ENCODE measurements at places on chromosomes 16 and 17.

DNA sequence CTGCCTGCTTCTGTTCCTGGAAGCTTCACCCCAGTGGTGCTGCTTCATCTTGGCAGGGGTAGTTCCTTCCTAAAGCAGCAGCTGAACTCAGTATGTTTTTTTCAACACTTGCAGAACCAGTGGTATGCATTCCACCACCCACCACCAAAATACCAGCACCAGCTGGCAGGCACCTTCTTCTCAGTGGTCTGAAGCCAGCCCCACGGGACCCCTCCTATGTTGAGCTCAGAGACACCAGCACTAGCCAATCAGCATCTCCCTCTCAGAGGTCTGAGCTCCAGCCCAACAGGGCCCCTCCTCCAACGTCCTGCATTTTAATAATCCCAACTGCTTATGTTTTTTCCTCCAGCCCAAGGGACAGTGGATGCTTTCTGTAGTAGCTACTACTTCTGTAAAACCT is 299.6 kb upstream of the CCL2 start:
- no peaks in the 10 kb centered on the region for H3K36me3 ChIP-seq
- no peaks in the 10 kb centered on the region for H3K4me1 ChIP-seq
- H3K27me3 ChIP-seq = peaks cover 35% of the 10 kb centered on the region
- no peak overlapping the region for H3K4me3 ChIP-seq

DNA sequence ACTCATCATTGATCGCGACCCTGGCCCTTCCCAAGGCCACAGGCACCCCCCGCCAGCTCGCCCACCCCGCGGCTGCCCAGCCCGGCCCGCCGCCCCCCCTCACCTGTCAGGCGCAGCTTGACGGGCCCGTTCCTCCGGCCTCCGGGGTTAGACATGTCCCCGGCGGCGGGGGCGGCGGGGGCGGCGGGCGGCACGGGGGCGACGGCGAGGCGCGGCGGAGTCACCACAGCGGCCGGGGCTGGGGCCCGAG is 456 bp downstream of the SMURF2 start:
- no peak for DNase-seq
- H3K27me3 ChIP-seq = no peaks in the 10 kb centered on the region
- H3K36me3 ChIP-seq = peaks cover 11% of the 10 kb centered on the region
- peak overlapping the region; percentile 97 for H3K4me3 ChIP-seq

GRCh38 chr17:51767287-51767686 is 391.2 kb downstream of the CA10 start:
- H3K4me3 ChIP-seq = no peak overlapping the region
- H3K4me1 ChIP-seq = no peaks in the 10 kb centered on the region
- no peaks in the 10 kb centered on the region for H3K36me3 ChIP-seq
- no peak overlapping the region for H3K27ac ChIP-seq
- peaks cover 42% of the 10 kb centered on the region for H3K27me3 ChIP-seq

GRCh38 chr16:74305281-74305680 is 8.7 kb downstream of the PSMD7 start:
- no peak for DNase-seq
- peaks cover 14% of the 10 kb centered on the region for H3K4me1 ChIP-seq
- no peak overlapping the region for H3K4me3 ChIP-seq

- no peak overlapping the region for H3K27ac ChIP-seq
- peaks cover 11% of the 10 kb centered on the region for H3K27me3 ChIP-seq
- DNase-seq = no peak
- H3K4me3 ChIP-seq = no peak overlapping the region
- H3K36me3 ChIP-seq = no peaks in the 10 kb centered on the region
Observed at GRCh38 chr16:74226338-74226954, 70.2 kb upstream of the PSMD7 start.

GRCh38 chr16:64138006-64138405 is 983.9 kb downstream of the CDH11 start:
- no peaks in the 10 kb centered on the region for H3K4me1 ChIP-seq
- no peaks in the 10 kb centered on the region for H3K27me3 ChIP-seq
- no peak overlapping the region for H3K4me3 ChIP-seq
- no peaks in the 10 kb centered on the region for H3K36me3 ChIP-seq
- no peak overlapping the region for H3K27ac ChIP-seq

DNA sequence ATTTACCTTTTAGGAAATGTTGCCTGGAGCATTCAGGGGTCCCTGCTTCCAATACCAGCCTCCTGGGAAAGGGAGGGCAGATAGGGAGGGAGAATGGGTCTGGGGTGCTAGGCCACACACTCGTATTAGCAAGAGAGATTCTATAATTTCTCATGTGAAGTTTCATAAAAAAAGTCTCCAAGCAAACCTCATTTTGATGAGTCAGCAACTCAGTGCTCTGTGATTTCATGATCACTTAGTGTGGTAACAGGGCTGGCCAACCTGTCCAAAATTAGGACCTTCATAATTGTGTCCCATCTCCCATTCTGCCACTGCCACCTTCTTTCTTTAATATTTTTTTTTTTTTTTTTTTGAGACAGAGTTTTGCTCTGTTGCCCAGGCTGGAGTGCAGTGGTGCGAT is 41.4 kb downstream of the IGF2BP1 start:
- H3K27me3 ChIP-seq = peaks cover 4% of the 10 kb centered on the region
- no peak overlapping the region for H3K27ac ChIP-seq
- no peak for DNase-seq
- H3K4me1 ChIP-seq = no peaks in the 10 kb centered on the region
- no peak overlapping the region for H3K4me3 ChIP-seq

DNA sequence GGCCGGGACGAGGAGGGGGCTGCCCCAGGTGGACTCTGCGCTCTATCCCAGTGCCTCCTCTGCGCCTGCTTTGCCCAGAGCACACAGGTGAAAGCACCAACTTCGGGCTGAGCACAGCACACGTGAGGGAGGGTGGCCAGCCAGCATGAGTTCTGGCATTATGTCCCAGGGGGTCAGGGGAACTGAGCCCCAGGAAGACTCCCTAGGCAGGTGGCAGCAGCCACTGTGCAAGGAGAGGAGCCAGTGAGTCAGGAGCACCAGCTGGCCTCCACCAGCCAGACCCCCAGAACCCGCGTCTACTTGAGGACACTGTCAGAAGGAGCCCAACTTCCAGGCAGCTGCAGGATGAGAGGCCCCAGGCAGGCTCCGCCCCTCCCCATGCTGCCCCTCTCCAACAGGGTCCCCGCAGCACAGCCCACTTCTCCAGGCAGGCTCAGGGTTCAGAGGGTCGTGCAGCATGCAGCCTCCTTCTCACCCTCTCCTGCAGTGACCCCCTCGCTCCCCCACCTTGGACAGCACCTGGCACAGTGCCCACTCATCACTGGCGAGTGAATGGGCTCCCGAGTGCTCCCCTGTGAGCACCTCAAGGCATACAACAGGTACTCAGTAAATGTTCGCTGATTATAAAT is 44.2 kb upstream of the RASD1 start:
- DNase-seq = no peak
- H3K36me3 ChIP-seq = no peaks in the 10 kb centered on the region
- H3K4me1 ChIP-seq = no peaks in the 10 kb centered on the region
- no peak overlapping the region for H3K27ac ChIP-seq

DNA sequence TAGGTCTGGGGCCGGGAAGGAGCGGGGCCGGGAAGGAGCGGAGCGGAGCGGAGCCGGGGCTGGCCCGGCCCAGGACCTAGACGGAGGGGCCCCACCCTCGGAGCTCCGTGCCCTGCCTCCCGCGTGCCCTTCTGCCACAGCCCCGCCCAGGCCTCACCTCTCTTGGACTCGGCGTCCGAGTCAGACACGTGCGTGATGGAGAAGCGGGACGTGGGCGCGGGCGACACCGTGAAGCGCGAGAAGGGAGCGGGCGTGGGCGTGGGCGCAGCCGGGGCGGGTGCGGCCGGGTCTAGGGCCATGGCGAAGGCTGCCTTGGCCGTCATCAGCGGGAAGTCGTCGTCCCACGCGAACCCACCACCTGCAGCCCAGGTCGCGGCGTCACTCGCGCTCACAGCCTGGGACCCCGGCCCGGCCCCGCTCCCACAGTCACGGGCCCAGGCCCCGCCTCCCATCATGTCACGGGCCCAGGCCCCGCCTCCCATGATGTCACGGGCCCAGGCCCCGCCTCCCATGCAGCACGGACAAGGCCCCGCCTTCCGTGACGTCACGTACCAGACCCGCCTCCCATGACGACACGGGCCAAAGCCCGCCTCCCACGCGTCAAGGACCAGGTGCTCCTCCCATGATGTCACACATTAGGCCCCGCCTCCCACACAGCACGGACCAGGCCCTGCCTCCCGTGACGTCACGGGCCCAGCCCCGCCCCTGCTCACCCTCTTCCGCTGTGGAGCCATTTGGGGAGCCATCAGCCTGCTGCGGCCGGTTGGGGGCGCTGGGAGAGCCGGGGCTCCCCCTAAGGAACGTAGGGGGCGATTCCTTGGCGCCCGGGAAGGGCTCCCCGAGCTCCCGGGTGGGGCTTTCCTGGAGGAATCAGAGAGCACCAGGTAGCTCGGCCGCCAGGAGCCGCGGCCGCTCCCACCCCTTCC is 45.8 kb upstream of the PVALEF start:
- peak overlapping the region; percentile 36 for H3K4me3 ChIP-seq
- H3K4me1 ChIP-seq = peaks cover 2% of the 10 kb centered on the region
- no peaks in the 10 kb centered on the region for H3K27me3 ChIP-seq
- peak; percentile 90 for DNase-seq
- no peaks in the 10 kb centered on the region for H3K36me3 ChIP-seq

DNA sequence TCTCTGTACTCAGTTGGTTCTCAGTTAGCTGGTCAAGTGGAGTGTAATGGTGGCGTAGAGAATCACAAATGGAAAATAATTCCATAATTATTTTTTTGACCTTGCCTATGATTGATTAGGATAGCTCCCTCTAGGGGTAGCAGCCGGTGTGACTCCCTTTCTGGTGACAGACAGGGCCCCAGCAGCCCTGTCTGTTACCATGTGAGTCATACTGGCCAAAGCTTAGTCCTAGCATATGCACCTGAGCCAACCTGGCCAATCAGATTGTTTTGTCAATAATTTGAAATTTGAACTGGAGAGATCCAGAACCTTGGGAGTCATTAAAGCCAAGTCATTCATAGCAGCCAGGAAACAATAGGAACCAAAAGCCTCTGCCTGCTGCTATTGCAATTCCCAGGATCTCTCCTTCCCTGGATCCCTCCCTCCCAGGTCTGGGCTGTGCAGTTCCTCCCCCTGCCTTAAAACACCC is 5.6 kb downstream of the PNPO start:
- H3K27ac ChIP-seq = peak overlapping the region; percentile 74
- peak; percentile 79 for DNase-seq
- H3K36me3 ChIP-seq = peaks cover 85% of the 10 kb centered on the region
- peaks cover 69% of the 10 kb centered on the region for H3K4me1 ChIP-seq

DNA sequence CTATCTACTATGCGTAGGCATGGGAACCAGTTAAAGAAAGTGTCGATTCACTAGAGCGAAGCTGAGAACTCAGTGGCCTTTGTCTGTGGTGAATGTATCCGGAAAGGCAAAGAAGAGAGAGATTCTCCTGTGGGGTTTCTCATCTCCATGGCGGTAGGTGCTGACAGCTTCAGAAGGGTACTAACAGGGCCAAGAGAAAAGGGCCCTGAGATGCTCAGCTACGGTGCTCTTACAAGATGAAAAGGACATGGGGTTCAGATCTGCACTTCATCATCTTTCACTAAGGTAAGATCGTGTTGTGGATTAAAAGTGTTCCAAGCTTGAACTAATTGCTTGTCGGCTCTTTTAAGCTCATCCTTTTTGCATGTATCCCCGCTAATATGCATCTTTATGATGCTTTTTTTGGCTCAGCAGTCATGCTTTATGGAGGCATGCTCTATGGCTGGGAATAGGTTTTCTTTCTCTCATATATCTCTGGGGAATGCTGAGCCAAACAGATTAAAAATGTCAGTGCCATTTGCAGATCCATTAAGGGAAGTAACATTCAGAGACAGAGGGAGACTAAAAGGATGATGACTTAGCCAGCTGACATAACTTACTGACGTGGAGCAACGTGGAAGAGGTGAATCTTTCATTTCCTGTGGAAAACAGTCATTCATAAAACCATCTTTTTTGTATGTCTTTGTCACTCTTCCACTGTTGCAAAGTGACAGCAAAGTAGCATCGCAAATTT is 29.9 kb downstream of the KCNJ16 start:
- peaks cover 4% of the 10 kb centered on the region for H3K27me3 ChIP-seq
- DNase-seq = no peak

DNA sequence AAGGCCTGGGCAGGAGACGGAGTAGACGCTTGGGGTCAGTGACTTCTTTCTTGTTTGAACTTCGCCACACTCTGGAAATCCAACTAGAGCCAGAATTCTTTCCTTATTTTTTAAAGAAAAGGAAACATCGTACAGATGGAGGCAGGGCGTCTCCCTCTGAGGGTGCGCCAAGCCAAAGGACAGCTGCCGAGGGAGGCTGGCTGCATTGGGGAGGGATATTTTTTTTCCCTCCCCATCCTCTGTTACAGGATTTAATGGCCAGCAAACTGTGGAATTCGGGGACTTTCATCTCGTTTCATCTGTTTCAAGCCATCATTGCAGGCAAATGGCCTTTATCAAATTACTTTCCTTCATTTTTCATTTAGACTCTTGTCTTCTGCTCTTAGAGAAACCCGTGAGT is 15.9 kb downstream of the CDK5R1 start:
- no peaks in the 10 kb centered on the region for H3K27me3 ChIP-seq
- no peaks in the 10 kb centered on the region for H3K36me3 ChIP-seq
- peak overlapping the region; percentile 92 for H3K27ac ChIP-seq

DNA sequence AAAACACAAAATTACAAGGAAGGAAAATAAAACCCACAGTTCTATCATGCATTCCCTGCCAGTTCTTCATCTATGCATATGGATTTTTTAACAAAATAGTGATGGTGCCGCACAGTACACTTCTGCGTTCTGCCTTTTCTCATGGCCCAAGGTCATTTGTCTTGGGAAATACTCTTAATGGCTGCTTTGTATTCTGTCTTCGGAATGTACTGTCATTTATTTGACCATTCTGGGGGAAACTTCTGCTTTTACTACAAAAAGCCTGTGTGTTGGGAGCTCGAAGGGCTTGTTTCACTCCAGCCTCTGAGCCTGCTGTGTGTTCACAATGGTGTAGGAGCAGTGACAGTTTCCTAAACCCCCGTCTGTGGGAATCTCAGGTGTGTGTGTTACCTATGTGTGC is 82.8 kb upstream of the SEC14L1 start:
- H3K4me3 ChIP-seq = no peak overlapping the region
- no peak for DNase-seq
- H3K4me1 ChIP-seq = peaks cover 1% of the 10 kb centered on the region
- H3K27ac ChIP-seq = no peak overlapping the region

DNA sequence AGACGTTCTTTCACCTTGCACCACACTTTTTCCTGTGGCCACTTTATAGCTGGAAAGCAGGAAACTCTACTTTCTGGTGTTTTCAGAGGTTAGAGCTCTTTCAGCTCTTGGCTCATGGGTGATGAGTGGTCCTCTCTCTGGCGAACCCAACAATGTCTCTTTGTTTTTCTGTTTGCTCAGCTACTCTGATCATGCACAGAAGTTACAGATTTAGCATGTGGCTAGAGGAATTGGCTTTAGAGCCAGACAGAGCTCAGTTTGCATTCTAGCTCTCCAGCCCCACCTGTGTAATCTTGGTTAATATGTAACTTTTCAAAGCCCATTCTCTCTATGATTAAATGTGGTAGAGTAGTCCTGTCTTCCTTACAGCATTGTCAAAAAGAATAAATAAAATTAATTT is 225.2 kb downstream of the HAPSTR1 start:
- DNase-seq = no peak
- no peak overlapping the region for H3K27ac ChIP-seq
- no peak overlapping the region for H3K4me3 ChIP-seq
- H3K27me3 ChIP-seq = no peaks in the 10 kb centered on the region

GRCh38 chr17:82095777-82096708 is 2.0 kb downstream of the FASN start:
- no peak for DNase-seq
- H3K4me3 ChIP-seq = peak overlapping the region; percentile 83
- H3K4me1 ChIP-seq = peaks cover 26% of the 10 kb centered on the region
- H3K36me3 ChIP-seq = peaks cover 68% of the 10 kb centered on the region
- no peaks in the 10 kb centered on the region for H3K27me3 ChIP-seq

- H3K36me3 ChIP-seq = no peaks in the 10 kb centered on the region
- no peak overlapping the region for H3K27ac ChIP-seq
- no peaks in the 10 kb centered on the region for H3K27me3 ChIP-seq
- no peak for DNase-seq
Observed at GRCh38 chr17:71472809-71473789, 647.7 kb upstream of the SOX9 start.

Data from activated T-cell treated with anti-CD3 and anti-CD28 coated beads, Interleukin-2, amount 50 U/mL, for 24 hours (primary cell).